Hematopoietic multipotent progenitor cell treated with erythropoietin and hydrocortisone succinate and interleukin-3 and kit ligand, for 17 days (in vitro differentiated cells): ENCODE measurements at places on chromosomes 2 and 18.

DNA sequence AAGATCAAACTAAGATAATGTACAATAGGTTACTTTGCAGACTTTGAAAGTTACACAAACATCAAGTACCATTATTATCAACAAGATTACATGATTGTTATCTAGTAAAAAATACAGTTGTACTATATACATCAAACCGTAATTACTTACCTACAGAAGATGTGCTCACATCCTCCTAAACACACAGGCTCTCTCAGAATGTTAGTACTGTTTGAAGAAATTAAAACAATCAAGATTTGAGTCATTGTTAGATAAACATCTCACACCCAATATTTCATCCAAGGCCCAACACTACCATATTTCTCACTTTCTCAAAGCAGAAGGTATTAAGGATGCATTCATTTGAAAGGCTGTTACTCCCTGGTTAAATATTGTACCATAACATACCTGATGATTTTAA lies 12.6 kb downstream of the BARD1 start:
- DNase-seq, result no peak

DNA sequence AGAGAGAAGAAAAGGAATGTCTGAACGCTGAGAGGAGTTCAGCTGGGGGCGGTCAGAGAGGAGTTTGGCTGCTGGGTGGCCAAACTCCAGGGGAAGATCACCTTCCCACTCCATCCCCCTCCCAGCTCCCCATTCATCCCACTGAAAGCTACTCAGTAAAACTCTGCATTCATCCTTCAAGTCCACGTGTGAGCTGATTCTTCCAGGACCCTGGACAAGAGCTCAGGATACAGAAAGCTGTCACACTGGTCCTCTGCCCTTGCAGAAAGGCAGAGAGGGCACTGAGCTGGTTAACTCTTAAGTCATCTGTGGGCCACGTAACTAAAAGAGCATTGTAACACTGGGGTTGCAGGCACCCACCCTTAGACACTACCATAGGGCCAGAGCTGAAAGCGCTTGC lies 132.1 kb upstream of the ARL4C start:
- DNase-seq, result no peak

- DNase-seq, result no peak
These were observed 206.1 kb upstream of the REV1 start for GRCh38 chr2:99695944-99696253.

GRCh38 chr2:176885661-176886060 lies 326.9 kb upstream of the HNRNPA3 start:
- DNase-seq, result no peak

- DNase-seq, result no peak
These were observed 476 bp downstream of the VSNL1 start for GRCh38 chr2:17540813-17541530.

DNA sequence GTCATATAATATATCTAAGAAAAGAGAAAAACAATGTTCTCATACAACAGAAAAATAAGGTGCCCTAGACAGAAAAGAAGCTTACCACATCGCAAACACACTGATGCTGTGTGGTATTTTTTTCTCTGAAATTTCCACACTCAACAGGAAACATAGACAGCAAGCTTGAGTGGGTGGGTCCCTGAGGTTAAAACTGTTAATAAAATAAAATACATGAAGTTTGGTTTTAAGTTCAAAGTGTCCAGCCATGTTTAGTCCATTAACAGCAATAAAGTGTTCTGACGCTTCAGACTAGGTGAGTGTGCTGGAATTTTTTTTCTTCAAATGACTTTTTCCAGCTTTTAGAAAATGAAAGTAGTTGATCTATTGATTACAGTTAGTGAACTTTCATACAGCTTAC lies 83.3 kb upstream of the EPB41L5 start:
- no peak for DNase-seq

- DNase-seq, result no peak
These were observed 23.4 kb upstream of the SNED1 start for GRCh38 chr2:240974771-240975572.

DNA sequence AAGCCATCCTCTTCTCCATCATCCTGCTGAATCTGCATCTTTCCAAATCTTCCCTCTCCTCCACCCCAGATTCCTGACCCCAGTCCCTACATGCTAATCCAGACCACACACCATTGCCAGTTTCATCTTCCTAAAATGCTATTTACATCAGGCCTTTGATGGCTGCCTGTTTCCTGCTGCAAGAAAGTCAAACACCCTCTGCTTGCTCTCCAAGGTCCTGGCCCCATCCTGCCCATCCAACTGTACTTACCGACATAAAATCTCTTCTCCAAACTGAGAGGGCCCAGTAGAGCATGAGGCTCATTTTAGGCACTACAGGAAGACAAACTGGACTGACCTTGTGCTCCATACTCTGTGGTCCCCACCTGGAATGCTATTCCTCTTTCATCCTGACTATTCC lies 19.0 kb downstream of the ALK start:
- DNase-seq, result no peak

GRCh38 chr2:28287256-28287915 lies 105.3 kb upstream of the FOSL2 start:
- no peak for DNase-seq

- no peak for DNase-seq
These were observed 104.8 kb downstream of the NOL10 start for GRCh38 chr2:10584843-10585475.

GRCh38 chr18:66728951-66729350 lies 125.1 kb upstream of the CDH19 start:
- no peak for DNase-seq

- no peak for DNase-seq
These were observed 55.0 kb downstream of the EHBP1 start for GRCh38 chr2:62760555-62760954.

DNA sequence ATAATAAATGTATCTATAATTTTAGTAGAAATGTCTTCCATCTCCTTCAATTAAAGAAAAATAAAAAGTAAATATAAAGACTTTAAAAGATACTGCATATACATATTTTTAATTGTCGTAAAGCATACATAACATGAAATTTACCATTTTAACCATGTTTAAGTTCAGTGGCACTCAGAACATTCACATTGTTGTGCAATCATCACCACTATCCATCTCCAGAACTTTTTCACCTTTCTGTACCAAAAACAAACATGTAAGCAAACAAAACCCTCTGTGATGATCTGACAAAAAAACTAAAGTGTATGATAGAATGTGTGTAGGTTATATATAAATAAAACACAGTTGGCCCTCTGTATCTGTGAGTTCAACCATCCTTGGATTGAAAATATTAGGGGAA lies 13.4 kb upstream of the DCTN1 start:
- DNase-seq, result no peak

DNA sequence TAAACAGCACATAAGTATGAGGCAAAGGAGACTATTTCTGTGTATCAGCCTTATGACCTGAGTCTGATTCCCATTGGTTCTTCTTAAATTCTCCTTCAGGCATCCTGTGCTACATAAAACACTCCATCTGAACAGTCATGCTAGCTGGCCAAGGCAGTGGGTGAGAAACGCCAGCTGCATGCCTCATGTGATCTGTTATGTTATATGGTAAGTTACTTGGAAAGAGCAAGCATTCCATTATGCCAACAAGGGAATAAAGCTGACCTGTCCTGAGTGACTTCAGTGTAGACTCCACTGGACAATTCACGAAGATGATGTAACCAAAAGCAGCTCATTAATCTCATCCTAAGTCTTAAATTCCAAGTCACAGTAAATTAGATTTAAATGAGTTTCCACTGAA lies 216.5 kb upstream of the FN1 start:
- no peak for DNase-seq

GRCh38 chr2:177117755-177118154 lies 94.8 kb upstream of the HNRNPA3 start:
- no peak for DNase-seq

DNA sequence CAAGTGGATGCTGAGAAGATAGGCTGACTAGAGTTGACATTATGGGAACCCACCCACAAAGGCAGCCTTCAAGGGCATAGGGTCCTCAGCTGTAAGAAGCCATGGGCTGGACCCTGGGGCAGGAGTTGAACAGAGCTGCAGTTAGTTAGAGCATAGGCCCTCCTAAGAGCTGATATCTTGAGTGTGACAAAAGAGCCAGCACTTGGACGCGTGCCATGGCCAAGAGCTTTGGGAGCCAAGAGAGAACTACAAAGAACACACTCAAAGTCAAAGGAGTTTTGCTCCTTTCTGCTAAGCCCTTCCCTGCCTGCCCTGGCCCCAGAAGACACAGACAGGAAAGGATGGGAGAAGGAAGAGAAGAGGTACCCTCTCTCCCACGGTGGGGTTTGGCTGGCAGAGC lies 29.9 kb upstream of the AGAP1 start:
- DNase-seq, result no peak

DNA sequence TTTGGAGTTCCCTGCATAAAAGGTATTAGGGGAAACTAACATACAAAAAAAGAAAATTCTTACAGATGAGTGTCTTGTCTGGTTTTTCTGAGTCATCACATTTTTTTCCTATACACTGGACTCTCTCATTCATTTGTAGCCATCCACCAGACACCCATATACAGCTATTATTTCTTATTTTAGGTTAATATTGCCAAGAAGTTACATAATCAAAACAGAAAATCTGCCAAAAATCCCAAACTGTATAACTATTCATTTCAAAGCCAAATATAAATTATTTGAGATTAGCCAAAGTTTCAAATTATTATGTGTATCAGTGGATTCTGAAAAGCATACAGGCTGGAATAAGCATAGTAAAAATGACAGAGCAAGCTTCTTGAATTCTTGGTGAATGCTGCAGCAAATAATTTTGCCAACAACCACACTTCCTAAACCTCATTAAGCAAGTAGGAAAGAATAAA lies 191.2 kb downstream of the NCKAP5 start:
- no peak for DNase-seq

- no peak for DNase-seq
These were observed 20.5 kb downstream of the RMP24 start for GRCh38 chr18:35993013-35993412.

- no peak for DNase-seq
These were observed 270.7 kb downstream of the HAUS1 start for GRCh38 chr18:46374850-46375249.

- DNase-seq, result no peak
These were observed 6.5 kb downstream of the GREB1 start for GRCh38 chr2:11540148-11540995.

GRCh38 chr18:25126751-25127150 lies 225.2 kb downstream of the ZNF521 start:
- DNase-seq, result no peak

- no peak for DNase-seq
These were observed 377.4 kb downstream of the ALK start for GRCh38 chr2:29544031-29544430.

- DNase-seq, result no peak
These were observed 28.0 kb downstream of the STAT4 start for GRCh38 chr2:191122638-191123294.

DNA sequence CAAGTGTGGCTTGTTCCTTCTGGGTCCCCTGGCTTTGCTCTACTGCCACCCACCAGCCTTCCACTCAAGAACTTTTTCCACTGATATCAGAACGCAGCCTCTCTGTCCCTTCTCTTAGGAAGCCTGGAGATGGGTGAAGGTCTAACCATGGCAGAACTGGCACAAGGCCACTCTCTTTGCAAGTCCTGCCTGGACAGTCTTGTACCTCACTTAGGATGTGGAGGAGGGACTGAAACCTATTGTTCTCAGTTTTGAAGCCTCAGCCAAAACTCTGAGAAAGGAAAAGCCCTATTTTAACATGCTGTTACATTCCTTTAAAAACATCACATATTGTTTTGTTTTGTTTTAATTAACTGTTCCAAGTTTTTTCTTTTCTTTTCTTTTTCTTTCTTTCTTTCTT lies 58.9 kb upstream of the NCOA1 start:
- DNase-seq, result no peak

GRCh38 chr18:77209587-77209986 lies 40.1 kb upstream of the GALR1 start:
- DNase-seq, result no peak

- peak; percentile 27 for DNase-seq
These were observed at the start of gene TGFBRAP1 for GRCh38 chr2:105329561-105330495. TGFBRAP1 (minus strand) TSS chr2:105329735; CDS start chr2:105308301, 21,434 bp downstream.

DNA sequence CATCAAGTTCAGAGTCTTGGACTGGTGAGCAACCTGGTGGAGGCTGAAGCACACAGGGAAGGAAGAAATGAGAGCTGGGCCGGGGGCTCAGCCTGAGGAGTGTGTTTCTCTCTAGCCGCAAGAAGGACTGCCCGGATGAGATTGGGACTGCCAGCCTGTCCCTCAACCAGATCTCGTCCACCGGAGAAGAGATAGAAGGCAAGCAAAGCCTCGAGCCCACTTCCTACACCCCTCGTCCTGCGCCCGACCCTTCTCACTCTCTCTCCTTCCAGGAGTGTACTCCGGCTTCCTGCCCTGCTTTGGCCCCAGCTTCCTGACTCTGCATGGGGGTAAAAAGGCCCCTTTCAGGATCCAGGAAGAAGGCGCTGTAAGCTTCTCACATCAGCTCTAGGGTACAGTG lies 26.2 kb downstream of the FER1L5 start:
- DNase-seq, result no peak

- DNase-seq, result no peak
These were observed 45.8 kb downstream of the SH3RF3 start for GRCh38 chr2:109174626-109175349.

GRCh38 chr2:219537657-219538488 lies 5.7 kb downstream of the CHPF start:
- DNase-seq, result no peak

- no peak for DNase-seq
These were observed 2.1 kb upstream of the TCF7L1 start for GRCh38 chr2:85131116-85131515.

DNA sequence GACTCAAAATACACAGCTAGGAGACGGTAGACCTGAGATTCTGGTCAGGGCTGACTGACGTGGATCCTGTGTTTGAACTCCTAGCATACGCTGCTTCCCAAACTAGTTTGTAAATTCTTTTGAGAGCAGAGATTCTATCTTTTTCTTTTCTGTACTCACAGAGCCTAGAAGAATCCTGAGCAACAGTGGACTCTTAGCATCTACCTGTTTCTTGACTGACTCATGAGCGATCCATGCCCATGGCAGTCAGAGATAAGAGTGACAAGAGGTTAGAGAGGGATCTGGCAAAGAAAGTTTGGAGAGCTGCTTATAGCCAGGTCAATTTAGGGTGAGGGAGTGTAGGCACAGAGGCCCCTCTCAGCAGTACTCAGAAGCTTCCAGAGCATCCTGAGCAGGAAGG lies 41.1 kb upstream of the PPP1CB start:
- DNase-seq, result no peak

- no peak for DNase-seq
These were observed 22.7 kb upstream of the NFU1 start for GRCh38 chr2:69459936-69460335.

- no peak for DNase-seq
These were observed 78.2 kb downstream of the INPP4A start for GRCh38 chr2:98522854-98523253.

DNA sequence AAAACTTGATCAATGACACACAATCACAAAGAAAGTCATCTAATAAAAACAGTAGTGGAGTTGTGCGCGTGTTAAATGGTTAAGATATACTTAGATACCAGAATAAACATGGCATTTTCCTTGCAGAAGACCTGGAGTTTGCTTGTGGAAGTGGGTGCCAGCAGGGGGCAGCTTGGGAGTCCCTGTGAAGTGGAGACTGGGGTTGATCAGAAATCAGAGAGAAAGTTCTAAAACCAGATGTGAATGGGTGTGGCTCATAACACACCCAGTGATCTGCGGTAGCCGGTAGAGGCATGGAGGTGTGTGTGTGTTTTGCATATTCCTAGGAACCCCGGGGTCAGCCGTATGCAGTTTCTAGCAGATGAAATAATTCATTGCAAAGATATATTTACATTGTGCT lies 300.1 kb upstream of the TRIB2 start:
- DNase-seq, result peak; percentile 12

GRCh38 chr18:75211953-75212750 lies 1.6 kb downstream of the TSHZ1 start:
- no peak for DNase-seq

- DNase-seq, result no peak
These were observed 103.6 kb downstream of the UNC80 start for GRCh38 chr2:209875270-209875669.
